ENCODE measurements at places on chromosomes 6 and 20.
A peak's percentile ranks its signal among the peaks of the same experiment; 100 is the strongest.

DNA sequence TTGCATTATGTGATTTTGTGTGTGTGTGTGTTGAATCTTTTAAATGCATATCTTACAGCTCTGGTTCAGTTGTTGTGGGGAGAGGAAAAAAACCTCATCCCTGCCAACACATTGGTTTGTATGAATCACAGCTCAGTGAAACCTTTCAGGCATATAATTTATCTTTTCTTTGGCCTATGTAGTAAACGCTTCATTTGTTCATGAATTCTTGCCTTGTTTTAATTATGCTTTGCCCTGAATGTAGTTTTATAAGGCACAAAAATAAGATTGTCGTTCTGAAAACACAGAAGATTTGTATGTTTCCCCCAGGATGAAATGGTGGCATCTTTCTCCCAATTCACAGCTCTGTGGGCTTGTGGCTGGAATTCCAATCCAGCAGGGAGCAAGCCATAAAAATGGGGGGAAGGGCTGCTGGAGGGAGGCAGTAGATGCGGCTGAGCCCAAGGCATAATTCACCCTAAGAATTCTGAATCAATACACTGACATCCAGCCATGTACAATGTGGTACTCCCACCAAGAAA is 45.1 kb downstream of the BCAS1 start:
- no peak for DNase-seq

- no peak for DNase-seq
Observed at GRCh38 chr6:139940741-139941729, 566.6 kb upstream of the CITED2 start.

- DNase-seq, result no peak
Observed at GRCh38 chr6:137845460-137845859, 21.6 kb upstream of the TNFAIP3 start.

DNA sequence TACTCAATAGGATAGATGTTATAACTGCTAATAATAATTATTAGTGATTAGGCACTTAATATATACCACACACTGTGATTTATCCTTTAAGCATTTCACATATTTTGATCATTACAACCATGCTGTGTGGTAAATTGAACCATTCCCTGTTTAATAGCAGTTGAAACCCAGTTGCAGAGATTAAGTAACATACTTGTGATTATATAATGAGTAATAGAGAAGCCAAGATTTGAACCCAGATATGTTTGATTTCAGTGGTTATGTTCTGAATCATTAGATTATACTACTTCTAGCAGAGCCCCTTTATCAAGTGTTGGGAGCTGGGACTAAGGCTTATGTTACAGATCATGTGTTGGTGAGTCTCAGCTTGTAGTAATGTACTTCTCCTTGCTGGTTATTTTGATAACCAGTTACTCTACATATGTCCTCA is 44.1 kb downstream of the STK4 start:
- DNase-seq, result no peak

DNA sequence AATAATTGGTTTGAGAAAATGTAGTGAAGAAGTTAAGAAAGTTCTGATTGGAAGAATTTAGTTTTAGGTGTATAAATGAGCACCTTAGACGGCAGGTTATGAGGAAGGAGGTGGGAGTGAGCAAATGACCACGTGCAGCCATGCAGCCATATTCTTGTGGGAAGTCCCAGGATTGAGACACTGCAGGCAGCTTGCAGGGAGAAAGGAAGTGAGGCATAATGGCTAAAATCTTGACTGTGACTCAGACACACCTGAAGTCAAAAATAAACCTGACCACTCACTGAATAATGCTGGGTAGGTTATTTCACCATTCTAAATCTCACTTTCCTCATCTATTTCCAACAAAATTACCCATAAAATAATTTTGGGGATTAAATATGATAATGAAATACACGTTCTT is 16.6 kb downstream of the DSE start:
- no peak for DNase-seq

DNA sequence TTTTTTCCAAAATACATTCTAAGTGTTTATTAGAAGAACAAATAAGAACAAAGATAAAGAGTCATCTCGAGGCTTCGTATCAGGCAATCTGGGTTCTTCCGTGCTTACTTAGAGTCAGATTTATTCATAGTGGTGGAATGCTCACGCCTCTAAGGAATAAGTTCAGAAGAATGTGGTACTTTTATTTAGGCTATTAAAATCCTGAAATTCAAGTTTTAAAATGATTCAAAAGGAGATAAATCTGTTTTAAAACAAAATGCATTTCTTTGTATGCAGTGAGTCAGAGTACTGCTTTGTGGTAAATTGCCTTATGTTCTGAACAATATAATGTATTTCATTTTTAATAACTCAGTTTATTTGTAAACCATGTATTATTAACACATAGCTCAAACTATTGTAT is 89.1 kb downstream of the FUT9 start:
- no peak for DNase-seq

GRCh38 chr20:3795511-3796468 is at the start of gene CDC25B:
TSS of gene CDC25B (plus strand) at chr20:3796310. CDS start at chr20:3796532, 222 bp downstream.
- peak; percentile 92 for DNase-seq

DNA sequence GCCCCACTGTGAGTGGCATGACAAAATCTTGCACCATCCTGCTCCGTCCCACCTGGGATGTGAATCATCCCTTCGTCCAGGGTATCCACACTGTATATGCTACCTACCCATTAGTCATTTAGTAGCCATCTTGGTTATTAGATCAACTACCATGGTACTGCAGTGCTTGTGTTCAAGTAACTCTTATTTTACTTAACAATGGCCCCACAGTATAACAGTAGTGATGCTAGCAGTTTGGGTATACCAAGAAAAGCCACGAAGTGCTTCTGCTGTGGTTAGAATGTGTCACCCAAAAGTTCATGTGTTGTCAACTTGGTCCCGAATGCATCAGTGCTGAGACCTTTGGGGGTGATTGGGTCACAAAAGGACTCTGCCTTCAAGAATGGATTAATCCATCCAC is 11.7 kb downstream of the OSER1 start:
- no peak for DNase-seq

DNA sequence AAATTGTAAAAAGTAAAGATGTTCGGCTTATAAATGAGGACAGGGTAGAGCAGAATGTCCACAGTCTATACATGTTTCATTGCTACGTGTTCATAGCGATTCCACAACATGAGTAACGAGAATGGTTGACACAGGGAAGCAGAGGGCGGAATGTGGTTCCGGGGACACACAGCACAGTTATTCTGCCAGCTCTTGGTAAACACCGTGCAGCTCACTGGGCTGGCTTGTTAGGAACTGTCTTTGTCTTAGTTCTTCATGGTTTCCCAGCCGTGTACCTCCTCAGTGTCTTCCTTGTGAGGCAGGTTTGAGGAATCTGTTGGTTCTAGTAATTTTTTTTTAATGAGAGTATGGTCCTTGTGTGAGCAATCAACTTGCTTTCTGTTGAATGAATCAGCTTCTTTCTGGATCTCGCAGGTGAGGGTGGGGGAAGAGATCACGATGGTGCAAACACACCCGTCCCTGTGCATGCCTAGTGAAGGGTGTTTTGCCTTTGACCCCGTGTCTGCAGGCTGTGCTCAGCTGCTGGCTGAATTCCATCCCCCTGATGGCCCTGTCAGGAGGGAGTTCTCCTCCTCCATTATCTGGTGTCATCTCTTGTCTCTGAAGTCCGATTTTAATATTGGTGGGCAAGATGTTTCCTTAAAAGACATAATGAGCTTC is 168.2 kb downstream of the SMOC2 start:
- DNase-seq, result no peak

DNA sequence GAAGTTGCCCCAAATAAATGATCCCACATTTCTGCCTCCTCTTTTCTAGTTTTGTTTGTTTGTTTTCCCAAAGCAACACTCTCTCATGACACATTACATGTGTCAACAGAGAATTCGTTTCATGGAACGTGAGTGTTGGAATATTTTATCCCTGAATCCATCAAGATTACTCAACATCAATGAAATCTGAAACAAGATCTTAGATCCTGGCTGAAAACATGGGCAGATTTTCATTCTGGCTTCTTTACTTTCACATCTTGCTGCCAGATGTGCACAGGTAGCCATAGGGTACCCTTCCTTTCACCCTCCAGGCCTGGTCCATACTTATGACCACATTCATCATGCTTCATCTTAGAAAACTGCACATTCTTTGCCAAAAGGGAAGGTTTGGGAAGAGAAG is 347.0 kb downstream of the DOK5 start:
- DNase-seq, result no peak

GRCh38 chr20:35502352-35502751 is 27.1 kb downstream of the C20orf173 start:
- DNase-seq, result peak; percentile 40

- no peak for DNase-seq
Observed at GRCh38 chr6:111700135-111700690, 94.5 kb upstream of the TRAF3IP2 start.

DNA sequence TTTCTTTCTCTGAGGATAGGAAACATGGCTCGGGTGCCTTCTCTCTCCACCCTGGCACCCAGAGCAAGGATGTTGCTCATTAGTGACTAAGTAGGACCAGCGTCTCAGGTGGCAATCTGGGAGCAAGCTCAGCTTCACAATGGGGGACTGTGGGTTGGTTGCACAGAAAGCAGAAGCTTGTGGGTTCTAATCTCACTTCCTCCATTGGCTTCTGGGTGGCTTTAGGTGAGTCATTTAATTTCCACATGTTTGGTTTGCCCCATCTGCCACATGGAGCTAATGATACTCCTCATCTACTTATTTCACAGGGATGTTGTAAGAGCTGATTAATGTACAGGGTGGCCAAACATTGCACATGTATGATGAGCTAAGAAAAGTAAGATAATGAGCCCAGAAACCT is 54.8 kb upstream of the AKIRIN2 start:
- peak; percentile 89 for DNase-seq

- no peak for DNase-seq
Observed at GRCh38 chr20:50269091-50270033, 78.7 kb downstream of the CEBPB start.

DNA sequence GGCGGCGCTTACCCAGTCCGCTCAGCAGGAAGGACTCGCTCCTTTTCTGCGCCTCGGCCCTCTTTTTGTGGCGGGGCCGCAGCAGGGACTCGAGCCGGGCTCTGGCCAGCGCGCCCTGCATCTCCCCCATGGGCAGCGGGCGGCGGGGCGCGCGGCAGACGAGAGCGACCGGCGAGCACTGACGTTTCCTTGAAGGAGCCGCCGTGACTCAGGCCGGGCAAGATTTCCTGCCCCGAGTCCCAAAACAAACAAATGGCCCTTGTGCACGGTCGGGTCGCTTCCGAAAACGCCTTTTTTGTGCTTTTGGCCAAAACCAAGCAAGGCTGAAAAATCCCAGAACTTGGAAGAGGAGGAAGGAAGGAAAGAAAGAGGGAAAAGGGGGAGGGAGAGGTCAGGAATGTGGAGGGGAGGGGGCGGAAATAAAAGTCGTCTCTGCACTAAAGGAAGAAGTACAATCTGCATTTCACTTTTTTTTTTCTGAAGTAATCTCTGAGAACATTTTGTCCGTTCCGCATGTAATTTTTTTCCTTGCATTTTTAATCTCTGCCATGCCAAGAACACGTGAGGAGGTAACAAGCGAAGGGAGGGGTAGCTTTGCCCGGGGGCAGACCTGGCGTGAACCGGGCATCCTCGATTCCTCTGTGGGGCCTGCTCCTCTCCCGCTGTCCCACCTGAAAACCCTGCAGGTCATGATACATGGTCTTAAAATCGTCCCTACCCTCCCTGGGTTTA is 123.3 kb upstream of the SLC2A12 start:
- DNase-seq, result no peak

GRCh38 chr6:141521440-141521839 is 611.3 kb upstream of the GJE1 start:
- no peak for DNase-seq

- DNase-seq, result peak; percentile 79
Observed at GRCh38 chr6:341914-342831, 49.4 kb upstream of the IRF4 start.

DNA sequence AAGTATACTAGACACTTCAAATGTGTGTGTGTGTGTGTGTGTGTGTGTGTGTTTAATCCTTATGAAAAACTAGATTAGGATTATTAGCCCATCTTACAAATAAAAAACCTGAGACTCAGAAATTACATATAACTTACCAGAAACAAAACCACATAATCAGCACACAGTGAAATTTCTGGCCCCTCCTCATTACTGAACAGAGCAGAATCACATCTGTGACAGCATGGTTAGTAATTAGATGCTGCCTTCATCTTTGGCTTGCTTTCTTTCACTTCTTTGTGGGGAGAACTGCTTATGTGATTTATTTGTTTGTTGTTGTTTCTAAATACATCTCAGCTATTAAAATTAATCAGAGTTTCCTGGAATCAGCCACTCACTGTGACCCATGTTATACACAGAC is 267.1 kb downstream of the TENT5A start:
- no peak for DNase-seq

GRCh38 chr6:107805504-107805903 is 18.6 kb downstream of the SCML4 start:
- no peak for DNase-seq

DNA sequence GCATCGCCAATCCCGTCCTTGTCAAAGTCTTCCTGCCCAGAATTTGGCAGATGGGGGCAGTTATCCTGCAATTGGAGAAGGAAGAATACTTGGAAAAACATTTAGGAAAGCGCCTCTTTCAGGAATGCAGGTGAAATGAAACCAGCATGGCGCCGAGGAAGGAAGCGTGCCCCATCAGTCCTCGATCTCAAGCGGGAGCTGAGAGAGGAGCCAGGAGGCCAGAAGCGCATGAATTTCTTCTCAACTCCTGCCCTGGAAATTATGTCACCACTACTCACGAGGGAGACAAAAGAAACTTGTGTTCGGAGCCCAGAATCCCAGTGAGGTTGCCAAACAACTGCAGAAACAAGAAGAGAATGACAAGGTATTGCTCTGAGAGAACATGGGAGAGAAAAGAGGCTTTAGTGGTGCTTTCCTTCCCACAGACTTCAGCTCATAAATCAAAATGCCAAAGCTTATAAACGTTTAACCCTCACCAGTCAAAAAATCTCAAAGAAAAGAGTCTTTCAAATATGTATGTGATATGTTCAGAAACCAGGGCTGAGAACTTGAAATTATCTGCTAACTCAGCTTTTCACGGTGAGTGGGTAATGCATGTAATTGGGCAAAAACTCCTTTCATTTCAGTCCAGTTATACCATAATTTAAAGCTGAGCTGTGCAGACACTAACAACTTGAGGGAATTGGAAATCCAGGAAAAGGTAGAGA is 23.9 kb downstream of the THBS2 start:
- no peak for DNase-seq

GRCh38 chr6:50096296-50096695 is 46.6 kb upstream of the DEFB112 start:
- no peak for DNase-seq

DNA sequence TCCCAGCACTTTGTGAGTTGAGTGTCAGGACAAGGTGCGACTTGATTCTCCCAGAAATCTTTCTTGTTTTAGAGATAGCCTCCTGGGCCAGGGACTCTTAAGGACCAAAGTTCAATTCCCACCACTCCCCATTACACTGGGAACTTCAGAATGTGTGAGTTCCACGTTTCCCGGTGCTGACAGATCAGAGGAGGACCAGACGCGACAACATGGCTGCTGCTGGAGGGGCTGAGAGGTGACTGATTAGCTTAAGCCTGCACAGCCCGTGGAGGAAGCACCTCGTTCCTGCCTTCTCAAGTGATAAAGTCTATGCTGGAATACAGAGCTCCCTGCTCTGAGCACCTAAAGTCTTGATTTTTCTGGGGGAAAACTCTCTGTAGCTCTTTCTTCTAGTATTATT is 175.2 kb upstream of the FERMT1 start:
- DNase-seq, result no peak
